ENCODE measurements at places on chromosomes 11 and 22.

DNA sequence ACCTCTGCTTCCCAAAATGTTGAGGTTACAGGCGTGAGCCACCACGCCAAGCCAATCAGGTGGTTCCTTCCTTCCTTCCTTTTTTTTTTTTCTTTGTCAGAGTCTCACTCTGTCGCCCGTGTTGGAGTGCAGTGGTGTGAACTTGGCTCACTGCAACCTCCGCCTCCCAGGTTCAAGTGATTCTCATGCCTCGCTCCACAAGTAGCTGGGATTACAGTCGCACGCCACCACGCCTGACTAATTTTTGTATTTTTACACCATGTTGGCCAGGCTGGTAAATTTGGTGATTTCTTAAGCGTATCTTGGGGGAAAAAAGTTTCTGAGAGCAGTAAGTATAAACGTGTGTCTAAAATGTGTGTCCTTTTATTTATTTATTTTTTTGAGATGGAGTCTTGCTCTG, 18.2 kb upstream of the SPINDOC start:
- no peak for DNase-seq

DNA sequence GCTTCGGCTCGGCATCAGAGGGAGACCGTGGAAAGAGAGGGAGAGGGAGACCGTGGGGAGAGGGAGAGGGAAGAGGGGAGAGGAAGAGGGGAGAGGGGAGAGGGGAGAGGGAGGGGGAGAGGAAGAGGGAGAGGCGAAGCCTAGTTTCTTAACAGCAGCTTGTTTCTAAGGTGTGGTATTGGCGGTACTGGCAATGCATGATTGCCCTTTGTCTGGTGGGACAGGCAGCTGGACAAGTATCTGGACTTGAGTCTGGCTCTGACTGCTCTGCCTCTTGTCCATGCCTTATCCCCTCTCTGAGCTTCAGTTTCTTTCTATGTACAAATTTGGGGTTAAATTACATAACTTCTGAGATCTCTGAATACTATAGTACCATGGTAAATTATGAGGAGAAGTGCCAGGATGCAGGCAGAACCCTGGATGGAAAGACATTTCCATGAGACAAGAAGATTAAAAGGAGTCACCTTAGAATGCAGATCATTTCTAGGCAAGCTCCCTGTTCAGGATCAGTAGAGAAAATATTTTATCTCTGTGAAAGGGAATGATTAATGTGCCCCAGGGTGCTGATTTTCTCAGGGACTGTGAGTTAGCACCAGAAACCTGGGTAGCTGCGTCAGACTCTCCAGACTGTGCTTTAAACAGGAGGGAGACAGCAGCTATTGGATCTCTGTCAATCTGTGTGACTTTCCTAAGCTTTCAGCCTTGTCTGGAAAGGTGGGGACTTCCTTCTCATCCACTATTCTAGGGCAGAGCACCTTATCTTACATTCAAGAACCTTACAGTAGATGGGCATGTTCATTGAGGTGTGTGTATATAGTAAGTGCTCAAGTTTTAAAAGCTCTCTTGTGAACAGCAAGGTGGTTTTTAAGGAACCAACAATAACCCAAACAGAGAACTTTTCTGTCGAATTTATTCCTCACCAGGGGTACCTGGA, 31.9 kb upstream of the CCDC90B start:
- DNase-seq, result no peak

- no peak for DNase-seq
Measured at GRCh38 chr11:79321263-79321662, 119.6 kb downstream of the TENM4 start.

- DNase-seq, result no peak
Measured at GRCh38 chr11:126111458-126112116, 48.9 kb upstream of the CDON start.
